WTC11 (cell line): ENCODE measurements at places on chromosomes 11 and 22. TPM values are rescaled to one million over a fixed set of nuclear protein-coding genes. Genes with fewer than 3 reads are reported as not detected.

Gene INSC
- total RNA-seq, result 0.44 to 0.76 TPM (median 0.73 TPM) in 3 replicates

Gene FGF19
- total RNA-seq, result 17.6 to 19.3 TPM (median 18.6 TPM) in 3 replicates

DNA sequence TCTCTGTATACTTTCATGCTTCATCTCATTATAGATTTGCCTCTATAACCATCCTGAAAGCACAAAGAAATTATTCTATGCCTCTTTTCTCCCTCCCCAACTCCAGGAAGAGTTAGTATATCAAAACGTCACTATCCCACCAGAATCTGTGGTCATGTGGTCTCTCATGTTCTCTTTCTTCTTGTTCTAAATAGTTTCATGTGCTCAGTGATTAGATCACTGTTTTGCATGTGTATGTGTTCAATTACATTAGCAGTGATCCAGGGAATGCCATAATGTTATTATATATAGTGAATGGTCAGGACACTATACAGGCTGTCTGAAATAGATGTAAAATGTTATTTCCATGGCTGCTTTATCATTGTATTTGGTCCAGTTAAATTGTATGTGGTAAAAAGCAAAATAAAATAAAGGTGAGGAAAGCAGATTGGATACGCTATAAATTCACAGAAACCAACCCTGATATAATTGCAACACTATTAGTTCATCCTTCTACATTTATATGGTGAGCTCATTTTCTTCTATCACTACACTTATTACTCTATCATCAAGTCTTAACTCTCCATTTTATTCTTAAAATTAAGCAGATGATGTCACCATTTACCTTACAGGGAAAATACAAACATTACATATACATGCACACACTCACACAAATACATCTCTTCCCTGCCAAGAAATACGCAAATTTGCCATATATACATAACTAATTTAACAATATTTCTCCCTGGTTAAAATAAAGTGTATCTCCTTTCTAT lies 26.9 kb upstream of the ANO5 start:
- DNase-seq, result no peak

DNA sequence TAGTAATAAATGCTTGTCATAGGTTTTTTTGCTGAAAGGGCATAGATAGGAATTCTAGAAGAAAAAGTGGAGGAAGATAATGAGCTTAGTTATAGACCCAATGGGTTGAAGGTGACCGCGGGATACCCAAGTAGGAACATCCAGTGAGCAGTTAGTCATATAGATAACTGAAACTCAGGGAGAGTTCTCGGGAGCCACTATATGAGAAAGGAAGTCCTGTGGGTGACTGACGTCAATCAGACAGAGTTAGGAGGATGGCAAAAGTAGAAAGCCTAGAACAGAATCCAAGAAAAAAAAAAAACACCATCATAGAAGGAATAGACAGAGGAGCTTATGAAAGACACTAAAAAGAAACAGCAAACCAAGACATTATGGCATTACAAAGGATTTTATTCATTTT lies 1.6 kb upstream of the CNGA4 start:
- DNase-seq, result no peak

- no peak for DNase-seq
These were observed 21.1 kb downstream of the EIF3F start for GRCh38 chr11:8008212-8008611.

Gene MS4A6E
- not detected in 3 replicates for total RNA-seq

DNA sequence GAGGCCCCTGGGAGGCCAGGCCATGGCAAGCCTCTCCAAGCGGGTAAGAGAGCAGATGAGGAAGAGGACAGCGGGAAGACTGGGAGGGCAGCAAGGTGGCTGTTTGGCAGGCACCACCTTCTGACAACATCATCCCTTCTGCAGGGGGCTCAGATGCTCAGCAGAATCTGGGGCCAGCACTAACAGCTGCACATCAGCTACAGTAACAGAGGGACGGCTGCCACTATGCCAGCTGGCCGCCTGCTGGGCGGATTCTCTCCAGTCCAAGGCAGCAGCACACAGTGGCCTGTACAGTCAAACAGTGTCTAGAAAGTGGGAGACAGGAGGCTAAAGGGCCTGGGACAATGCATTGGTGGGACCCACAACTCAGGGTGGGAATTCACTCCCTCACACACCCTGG lies 10.7 kb upstream of the TXN2 start:
- DNase-seq, result no peak

DNA sequence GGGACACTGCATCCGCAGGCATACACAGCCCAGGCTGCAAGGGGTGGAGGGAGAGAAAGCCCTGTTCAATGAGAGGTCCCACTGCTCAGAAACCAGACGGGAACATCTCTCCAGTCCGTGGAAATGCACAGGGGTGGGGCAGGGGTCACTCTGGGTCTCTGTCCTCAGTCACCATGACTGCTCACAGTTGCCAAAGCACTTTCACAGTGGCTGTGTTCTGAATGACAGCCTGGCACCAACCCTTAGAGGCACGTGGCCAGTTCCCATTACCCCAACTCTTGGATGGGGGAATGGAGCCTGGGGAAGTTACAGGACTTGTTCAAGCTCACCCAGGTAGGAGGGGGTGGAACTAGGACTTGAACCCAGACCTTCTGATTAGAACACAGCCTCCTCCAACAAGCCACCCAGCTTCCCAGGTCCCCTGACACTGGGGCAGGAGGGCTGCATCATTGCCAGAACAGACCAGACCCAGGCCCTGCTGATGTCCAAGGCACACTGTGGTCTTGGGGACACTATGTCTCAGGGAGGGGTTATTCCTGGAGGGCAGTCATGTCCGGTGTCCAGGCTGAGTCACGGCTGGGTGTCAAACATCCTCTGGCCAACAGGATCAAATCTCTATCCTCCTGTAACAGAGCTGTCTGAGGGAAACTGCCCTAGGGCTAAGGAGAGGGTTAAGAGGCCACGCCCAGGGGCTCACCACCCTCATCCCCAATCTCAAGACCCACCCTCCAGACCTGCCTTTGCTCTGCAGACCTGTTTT lies 8.2 kb downstream of the ZNF70 start:
- DNase-seq, result no peak

- DNase-seq, result no peak
These were observed 6.2 kb downstream of the NAA40 start for GRCh38 chr11:63944987-63945386.

Gene PAMR1
- total RNA-seq, result 2.3 to 3.2 TPM (median 2.8 TPM) in 3 replicates

- DNase-seq, result peak; percentile 39
These were observed at the start of gene KCNQ1 for GRCh38 chr11:2444821-2445745. Gene KCNQ1 (plus strand): TSS chr11:2445008. CDS start chr11:2445099, 91 bp downstream.

Gene MMP11
- total RNA-seq, result 14.5 to 16.5 TPM (median 16.2 TPM) in 3 replicates

GRCh38 chr22:19841641-19842392 lies 12.9 kb downstream of the GNB1L start:
- DNase-seq, result no peak

Gene TSG101
- 41.7 to 42.6 TPM (median 42.3 TPM) in 3 replicates for total RNA-seq

GRCh38 chr11:3207526-3208189 lies 11.0 kb downstream of the MRGPRG start:
- DNase-seq, result no peak

DNA sequence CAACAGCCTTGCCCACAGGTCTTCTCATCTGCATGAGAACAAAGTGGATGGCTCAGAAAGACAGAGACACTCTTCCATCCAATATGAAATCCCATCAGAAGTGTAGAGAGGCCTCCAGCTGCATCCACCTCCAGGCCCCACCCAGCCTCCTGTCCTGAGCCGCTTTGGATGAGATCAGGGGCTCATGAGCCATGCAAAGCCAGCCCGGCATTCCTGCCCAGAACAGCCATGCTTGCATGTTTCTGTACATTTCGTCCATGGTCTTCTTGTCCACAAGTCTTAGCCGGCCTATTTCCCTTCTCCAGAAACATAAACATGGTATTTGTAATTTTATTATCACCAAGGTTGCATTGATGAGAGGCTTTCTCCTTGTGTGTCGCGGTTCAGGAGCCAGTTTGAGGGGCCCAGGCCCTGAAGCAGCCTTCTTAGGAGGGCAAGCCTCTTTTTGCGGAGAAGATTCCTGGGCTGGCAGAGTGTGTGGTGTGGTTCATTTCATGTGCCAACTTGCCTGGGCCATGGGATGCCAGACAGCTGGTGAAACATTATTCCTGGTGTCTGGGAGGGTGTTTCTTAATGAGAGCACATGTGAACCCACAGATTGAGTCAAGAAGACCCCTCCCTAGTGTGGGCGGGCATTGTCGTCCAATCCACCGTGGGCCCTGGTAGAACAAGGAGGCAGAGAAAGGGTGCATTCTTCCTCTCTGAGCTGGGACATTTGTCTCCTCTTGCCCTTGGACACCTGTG lies 928.9 kb downstream of the TBC1D22A start:
- no peak for DNase-seq

DNA sequence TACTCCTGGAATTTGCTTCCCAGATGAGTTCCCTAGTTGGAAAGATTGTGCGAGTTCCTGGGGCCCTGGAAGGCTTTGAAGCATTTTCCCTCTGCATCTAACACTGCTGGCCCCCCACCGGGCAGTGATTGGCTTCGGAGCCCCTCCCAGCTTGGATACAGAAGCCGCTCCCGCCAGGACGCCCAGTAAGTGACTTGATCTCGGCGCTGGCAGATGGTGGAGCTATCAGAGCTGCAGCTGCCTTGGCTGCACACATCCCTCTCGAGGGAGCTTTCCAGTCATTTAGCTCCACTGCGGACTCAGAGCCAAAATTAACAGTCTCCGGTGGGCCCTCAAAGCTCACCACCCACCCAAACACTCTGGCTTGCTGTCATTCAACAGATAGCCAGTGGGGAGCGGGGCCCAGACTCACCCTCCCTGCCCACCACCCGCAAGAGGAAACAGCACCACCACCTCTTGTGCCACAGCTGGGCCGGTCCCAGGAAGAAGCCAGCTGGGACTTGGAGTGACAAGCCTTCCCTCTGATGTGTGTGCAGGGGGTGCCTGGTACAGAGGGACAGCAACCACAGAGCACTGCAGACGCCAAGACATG lies 162.3 kb downstream of the TRIM29 start:
- DNase-seq, result peak; percentile 75

Gene IRAG1
- total RNA-seq, result 2.8 to 5.2 TPM (median 3.9 TPM) in 3 replicates

GRCh38 chr11:37572491-37573171 lies 974.6 kb upstream of the RAG2 start:
- DNase-seq, result no peak

Gene RFPL2
- total RNA-seq, result 0.39 to 0.48 TPM (median 0.41 TPM) in 3 replicates

GRCh38 chr11:15657264-15657663 lies 542.5 kb downstream of the INSC start:
- DNase-seq, result no peak

GRCh38 chr22:45442116-45442515 lies 28.6 kb downstream of the RIBC2 start:
- no peak for DNase-seq

DNA sequence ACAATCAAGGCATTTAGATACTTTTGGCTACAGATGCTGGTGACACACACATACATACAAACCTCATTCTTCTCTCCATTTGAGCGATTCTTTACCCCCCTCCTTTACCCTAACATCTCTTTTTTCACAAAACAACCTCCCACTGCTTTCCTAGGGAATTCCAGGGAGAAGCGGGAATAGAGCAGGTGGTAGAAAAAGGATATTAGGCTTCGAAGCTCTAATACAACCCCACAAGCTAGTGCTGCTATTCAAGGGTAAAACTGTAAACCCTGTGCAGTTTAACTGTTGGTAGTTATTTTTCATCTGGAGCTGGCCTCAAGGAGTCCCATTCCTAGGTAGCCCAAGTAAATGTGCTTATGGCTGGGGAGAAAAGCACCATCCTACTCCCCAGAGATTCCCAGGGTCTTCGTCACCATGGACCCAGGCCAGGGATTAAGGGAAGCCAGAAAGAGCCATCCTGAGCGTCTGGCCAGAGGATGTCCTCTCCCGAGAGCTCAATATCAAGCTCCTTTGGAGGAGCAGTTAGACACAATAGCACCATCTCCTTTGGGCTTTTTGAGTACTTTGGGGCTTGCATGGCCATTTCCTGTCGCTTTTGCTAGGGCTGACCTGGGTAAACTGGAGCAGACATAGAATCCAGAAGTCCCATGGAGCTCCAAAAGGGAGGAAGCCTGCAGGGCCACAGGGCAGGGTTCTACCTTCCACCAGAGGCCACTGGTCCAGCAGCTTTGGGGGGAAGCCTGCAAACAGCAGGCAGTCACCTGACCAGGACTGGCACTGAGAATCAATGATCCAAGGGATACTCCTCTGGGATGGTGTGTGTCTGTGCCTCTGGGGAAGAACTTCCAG lies 3.1 kb downstream of the MAML2 start:
- DNase-seq, result no peak

- DNase-seq, result no peak
These were observed 10.2 kb upstream of the NECTIN1 start for GRCh38 chr11:119739021-119739703.

Gene PHETA2
- total RNA-seq, result 5.7 to 7.1 TPM (median 6.3 TPM) in 3 replicates

DNA sequence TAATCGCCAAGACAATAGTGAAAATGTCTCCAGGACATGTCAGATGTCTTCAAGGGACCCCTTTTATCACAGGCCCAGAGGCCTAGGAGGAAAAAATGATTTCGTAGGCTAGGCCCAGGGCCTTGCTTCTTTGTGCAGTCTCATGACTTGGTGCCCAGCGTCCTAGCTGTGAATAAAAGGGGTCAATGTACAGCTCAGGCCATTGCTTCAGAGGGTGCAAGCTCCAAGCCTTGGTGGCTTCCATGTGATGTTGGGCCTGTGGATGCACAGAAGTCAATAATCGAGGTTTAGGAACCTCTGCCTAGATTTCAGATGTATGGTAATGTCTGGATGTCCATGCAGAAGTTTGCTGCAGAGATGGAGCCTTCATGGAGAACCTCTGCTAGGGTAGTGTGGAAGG lies 20.7 kb upstream of the MTMR2 start:
- DNase-seq, result no peak

- DNase-seq, result no peak
These were observed 12.2 kb upstream of the SLC37A4 start for GRCh38 chr11:119042927-119043326.

DNA sequence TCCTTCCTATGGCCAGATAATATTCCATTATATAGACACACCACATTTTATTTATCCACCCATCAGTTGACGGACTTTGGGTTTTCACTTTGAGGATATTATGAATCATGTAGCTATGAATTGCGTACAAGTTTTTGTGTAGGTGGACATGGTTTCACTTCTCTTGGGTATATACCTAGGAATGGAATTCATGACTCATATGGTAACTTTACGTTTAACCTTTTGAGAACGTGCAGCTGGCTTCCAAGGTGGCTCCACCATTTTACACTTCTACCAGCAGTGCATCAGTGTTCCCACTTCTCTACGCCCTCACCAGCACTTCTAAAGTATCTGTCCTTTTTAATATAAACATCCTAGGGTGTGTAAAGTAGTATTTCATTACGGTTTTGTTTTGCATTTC lies 112.0 kb downstream of the PLEKHA7 start:
- no peak for DNase-seq

GRCh38 chr11:112270551-112271180 lies 10.0 kb upstream of the PLET1 start:
- DNase-seq, result peak; percentile 21

GRCh38 chr22:50490531-50491308 lies 4.1 kb downstream of the MIOX start:
- DNase-seq, result no peak

- DNase-seq, result peak; percentile 62
These were observed 105.2 kb upstream of the RRM1 start for GRCh38 chr11:3989276-3989920.
